ENCODE measurements at places on chromosomes 6 and 20.

GRCh38 chr20:19212469-19212815 is at the start of gene SLC24A3:
SLC24A3 (plus strand) TSS chr20:19212642.
- no peak for DNase-seq

- no peak for DNase-seq
Measured at GRCh38 chr6:144178323-144178722, 28.0 kb downstream of the STX11 start.

GRCh38 chr6:129108337-129108736 is 225.4 kb downstream of the LAMA2 start:
- no peak for DNase-seq

DNA sequence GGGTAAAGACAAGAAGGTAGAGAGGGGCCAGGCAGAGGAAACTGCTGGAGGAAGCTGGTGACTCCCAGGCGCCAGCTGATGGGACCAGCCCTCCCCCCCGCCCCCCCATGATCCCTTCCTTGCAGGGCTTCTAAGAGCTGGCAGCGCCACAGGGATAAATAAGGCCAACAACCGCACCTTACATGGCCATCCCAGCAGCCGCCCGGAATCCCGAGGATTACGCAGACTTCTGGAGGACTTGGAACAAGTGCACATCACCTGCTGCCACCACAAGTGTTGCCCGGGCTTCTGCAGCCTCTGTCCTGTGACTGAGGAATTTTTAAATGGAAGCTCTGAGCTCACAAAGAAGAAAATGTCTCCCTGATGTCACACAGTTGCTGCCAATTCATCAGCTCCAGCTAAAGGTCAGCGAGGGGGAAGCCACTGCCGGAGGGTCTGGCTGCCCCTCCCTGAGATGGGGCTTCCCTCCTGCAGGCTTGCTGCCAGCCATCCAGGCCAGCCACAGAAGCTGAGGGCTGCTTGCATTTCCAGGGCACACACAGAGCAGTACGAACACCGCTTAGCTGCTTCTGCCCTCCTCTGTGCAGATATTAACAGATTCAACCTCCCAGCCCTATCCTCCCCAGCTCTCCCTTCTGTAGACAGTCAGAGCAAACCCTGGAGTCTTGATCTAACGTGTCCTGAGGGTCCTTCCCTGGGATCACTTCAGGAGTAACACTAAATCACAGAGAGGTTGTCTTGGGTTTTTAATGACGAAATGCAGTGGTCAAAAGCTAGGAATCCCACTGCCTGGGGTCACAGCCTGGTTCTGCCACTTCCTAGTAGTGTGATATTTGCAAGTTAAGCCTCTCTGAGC is 38.6 kb upstream of the PIM1 start:
- no peak for DNase-seq

- no peak for DNase-seq
Measured at GRCh38 chr6:90907931-90908655, 321.2 kb upstream of the MAP3K7 start.

GRCh38 chr6:105553171-105553570 is 150.3 kb upstream of the PREP start:
- DNase-seq: no peak
